ENCODE measurements at places on chromosomes 1 and 21. TPM values are rescaled to one million over a fixed set of nuclear protein-coding genes. Genes with fewer than 3 reads are reported as not detected.

DNA sequence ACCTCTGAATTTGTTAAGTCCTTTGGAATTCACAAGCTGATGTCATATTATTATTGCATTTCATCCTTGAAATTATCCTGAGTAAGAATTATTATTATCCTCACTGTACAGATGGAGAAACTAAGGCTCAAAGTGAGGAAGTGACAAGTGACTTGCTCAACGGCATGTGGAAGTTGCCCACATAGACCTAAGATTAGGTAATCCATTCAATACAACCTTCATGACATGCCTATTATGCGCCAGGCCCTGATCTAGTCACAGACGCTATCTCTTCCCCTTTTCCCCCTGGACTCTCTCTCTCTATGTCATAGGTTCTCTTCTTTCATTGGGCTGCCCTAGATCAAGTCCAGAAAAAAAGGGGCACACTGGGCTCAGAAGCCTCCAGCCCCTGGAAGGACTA is 84.9 kb upstream of the KCNK2 start:
- no peak for DNase-seq

DNA sequence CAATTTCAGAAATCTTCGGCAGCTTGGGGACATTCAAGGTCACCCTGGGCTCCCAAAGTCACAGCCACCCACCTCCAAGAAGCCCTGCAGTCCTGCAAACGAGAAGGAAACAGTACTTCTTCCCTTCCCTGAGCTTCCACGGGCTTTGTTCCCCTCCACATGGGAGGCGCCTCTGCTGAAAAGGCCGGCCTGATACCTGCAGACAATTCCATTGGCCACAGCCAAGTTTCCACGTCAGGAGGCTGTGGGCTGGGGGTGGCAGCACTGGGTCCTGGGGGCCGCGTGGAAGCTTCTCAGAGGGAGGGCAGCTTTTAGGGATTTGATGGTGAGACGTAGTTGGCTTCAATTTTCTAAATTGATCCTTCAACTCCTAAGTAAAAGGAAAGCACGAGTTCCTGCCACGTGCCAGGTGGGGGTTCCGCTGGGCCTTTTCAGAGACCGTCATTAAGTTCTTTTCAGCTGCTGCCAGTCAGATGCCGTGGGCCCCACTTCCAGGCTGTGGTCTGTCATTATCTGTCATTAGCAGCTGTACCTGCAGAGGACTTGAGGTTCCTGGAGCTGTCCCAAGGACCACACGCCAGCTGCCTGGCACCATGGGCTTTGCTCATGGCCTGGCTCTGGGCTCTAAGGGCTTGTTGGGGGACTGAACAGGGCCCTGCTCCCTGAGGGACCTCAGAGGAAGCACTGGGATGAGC is 98.7 kb downstream of the CRYAA start:
- peak; percentile 92 for DNase-seq

DNA sequence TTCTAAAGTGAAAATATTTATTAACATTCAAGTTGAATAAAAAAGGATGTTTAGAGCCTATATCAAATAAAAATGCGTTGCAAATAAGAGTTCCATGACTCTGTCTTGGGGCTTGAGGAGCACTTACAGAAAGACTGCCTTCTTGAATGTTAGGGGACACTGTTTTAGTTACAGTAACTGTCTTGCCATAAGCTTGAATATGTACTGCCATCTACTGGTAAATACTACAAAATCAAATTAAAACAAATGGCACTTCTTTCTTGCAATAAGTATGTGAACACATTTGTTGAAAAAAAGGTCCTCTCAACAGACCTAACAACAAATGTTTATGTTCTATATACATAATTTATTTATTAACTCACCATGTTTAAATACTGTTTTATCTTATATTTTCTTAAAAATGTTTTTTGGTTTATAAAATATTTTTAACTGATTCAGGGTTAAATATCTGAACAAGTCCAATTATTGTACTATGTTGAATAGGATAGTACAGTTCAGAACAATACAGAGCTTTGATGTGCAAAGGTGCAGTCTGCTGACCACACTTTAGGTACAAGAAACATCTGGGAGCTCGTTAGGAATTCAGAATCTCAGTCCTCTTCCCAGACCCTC is 199.5 kb downstream of the LRRIQ3 start:
- DNase-seq = peak; percentile 37

DNA sequence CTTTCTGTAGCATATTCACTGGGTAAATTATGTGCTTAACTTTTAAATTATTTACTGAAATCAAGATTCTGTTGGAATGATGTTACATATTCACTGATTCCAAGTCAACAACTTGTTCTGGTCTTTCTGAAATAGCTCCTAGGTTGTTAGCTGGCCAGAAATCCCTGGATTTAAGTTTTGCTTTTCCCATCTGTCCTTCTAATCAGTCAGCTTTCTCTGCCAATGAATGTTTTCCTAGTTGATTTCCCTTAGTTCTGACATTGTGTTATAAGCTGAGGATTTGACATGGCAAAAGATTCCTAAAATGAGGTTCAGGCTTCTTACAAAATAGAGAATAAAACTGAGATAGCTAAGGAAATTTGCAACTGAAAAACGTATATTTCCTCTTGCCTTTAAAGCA is 1479.6 kb downstream of the MRPL39 start:
- no peak for DNase-seq

Gene PCP4L1
- total RNA-seq = not detected

- no peak for DNase-seq
Measured at GRCh38 chr21:44932408-44933181, 7.2 kb upstream of the SLX9 start.

DNA sequence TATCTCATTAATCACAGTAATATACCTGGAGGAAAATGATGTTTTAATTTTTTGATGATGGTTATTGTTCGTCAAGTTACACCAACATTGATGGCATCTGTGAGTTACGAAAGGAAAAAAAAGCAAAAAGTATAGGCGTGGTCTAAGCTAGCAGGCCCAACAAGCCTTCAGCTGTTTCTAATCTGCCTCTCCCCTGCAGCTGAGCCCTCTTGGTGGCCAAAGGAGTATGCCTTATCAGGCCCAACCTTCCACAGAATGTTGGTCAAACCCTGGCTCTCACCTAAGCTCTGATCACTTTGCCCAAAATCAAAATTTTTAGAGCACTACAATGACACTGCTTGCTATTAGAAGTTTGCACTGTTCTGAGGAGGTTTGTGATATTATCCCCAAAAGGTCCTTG is 4.9 kb downstream of the C1orf105 start:
- DNase-seq = peak; percentile 21

Gene CXADR
- not detected for total RNA-seq

DNA sequence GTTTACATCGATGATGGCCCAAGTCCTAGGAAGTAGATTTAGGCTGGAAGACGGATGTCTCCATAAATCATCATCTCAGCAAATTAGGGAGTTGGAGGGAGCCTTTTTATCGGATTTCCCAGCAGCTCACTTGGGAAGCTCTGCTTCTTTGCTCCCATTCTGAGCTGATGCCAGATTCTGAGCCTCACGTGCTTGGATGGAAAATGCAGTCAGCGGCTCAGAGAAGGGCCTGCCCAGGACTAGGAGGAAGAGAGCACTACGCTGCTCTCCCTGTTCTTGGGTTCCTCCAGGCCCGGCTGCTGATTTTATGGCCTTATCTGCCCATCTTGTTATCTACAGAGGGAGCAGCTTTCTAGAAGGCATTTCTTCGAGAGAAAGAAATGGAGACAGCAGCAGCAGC is 42.0 kb downstream of the UBIAD1 start:
- no peak for DNase-seq

GRCh38 chr1:195462646-195463045 is 1145.6 kb downstream of the KCNT2 start:
- no peak for DNase-seq

DNA sequence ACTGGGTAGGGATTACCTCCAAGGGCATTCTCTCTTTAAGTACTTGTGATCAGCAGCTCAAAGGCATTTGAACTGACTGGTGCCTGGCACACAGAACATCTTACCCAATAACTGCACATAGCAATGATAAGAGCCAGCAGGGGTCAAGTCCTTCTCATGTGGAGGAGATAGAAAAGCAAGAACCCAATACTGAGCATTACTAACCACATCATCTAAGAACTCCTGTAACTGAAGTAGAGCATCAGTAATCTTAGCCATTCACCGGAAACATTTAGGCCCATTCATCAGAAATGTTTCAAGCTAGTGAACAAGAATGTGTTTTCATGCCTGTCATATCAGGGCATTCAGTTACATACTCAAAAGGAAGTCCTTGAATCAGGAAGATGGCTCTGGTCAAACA is 33.6 kb upstream of the THEM4 start:
- DNase-seq = no peak

- peak; percentile 97 for DNase-seq
Measured at GRCh38 chr1:1371364-1371745, 3.7 kb downstream of the AURKAIP1 start.

Gene SPAG17
- not detected for total RNA-seq

DNA sequence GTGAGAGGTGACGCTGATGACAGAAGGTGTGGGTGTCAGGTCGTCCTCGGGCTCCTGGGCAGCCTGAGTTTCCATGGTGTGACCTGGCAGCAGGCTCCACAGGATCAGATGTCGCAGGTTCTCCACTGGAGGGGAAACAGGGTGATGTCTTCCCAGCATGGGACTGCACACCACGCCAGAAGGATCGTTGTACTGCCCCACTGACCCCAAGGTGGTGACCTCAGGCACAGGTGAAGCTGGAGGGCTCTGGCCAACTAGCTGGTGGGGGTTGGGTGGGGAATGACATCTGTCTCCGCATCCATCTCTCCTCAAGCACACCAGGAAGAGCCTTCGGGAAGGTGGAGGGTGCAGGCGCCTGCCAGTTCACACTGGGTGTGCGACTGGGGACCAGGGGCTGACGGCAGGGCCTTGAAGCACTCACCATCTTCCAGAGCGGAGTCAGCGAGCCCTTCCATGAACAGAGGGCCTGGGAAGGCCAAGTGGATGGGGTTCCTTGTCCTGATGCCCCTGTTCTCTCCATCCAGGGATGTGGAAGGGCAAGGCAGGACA is 19.4 kb downstream of the LRRC71 start:
- no peak for DNase-seq

GRCh38 chr1:9929431-9930385 is 13.5 kb downstream of the LZIC start:
- no peak for DNase-seq

Gene LCE6A
- total RNA-seq = not detected

All from myocyte (in vitro differentiated cells).